ENCODE measurements at places on chromosomes 16 and 17. TPM values are rescaled to one million over a fixed set of nuclear protein-coding genes. Genes with fewer than 3 reads are reported as not detected.

The KPNB1 gene
- polyA plus RNA-seq: 39.5 TPM

The SCNN1G gene
- not detected for polyA plus RNA-seq

The NOTUM gene
- 1.1 TPM for polyA plus RNA-seq

The UTP18 gene
- polyA plus RNA-seq: 12.4 TPM

The TBC1D3 gene
- not detected for polyA plus RNA-seq

The TEKT1 gene
- not detected for polyA plus RNA-seq

The HBA1 gene
- 18.5 TPM for polyA plus RNA-seq

The OR3A2 gene
- polyA plus RNA-seq: not detected

The APOH gene
- polyA plus RNA-seq: 5,745 TPM

The PRDM7 gene
- polyA plus RNA-seq: not detected

The CNTNAP4 gene
- 0.06 TPM for polyA plus RNA-seq

The SCGB1C2 gene
- not detected for polyA plus RNA-seq

The MED31 gene
- polyA plus RNA-seq: 7.0 TPM

The KRTAP4-5 gene
- not detected for polyA plus RNA-seq

The MYCBPAP gene
- not detected for polyA plus RNA-seq

The PLA2G10 gene
- not detected for polyA plus RNA-seq

The TMC8 gene
- polyA plus RNA-seq: 2.2 TPM

The NAGLU gene
- 15.5 TPM for polyA plus RNA-seq

The KRT24 gene
- polyA plus RNA-seq: not detected

The SEPTIN1 gene
- 2.8 TPM for polyA plus RNA-seq

The CD7 gene
- polyA plus RNA-seq: 1.4 TPM

The ELOB gene
- polyA plus RNA-seq: 374 TPM

The SNX20 gene
- 0.70 TPM for polyA plus RNA-seq

The CDRT15 gene
- 0.40 TPM for polyA plus RNA-seq

The POLR3E gene
- 16.0 TPM for polyA plus RNA-seq

The OSGIN1 gene
- 90.4 TPM for polyA plus RNA-seq

The ZNF319 gene
- 3.4 TPM for polyA plus RNA-seq

The C17orf78 gene
- not detected for polyA plus RNA-seq

The KCNH6 gene
- not detected for polyA plus RNA-seq
